ENCODE measurements at places on chromosomes 3 and 15. TPM values are rescaled to one million over a fixed set of nuclear protein-coding genes. Genes with fewer than 3 reads are reported as not detected.

- no peak for DNase-seq
These were observed 2.7 kb downstream of the ANKRD28 start for GRCh38 chr3:15794842-15795650.

- no peak for DNase-seq
These were observed 45.4 kb downstream of the MAGEF1 start for GRCh38 chr3:184666442-184666841.

Gene ATP13A5
- not detected for total RNA-seq

Gene SLC28A2
- total RNA-seq, result not detected

Data from WTC11 (cell line).